Dermis microvascular lymphatic vessel endothelial cell (primary cell): ENCODE measurements at places on chromosomes 11 and 22. TPM values are rescaled to one million over a fixed set of nuclear protein-coding genes. Genes with fewer than 3 reads are reported as not detected.

CCDC87 gene
- 0.13 TPM in 2 replicates for total RNA-seq

DNA sequence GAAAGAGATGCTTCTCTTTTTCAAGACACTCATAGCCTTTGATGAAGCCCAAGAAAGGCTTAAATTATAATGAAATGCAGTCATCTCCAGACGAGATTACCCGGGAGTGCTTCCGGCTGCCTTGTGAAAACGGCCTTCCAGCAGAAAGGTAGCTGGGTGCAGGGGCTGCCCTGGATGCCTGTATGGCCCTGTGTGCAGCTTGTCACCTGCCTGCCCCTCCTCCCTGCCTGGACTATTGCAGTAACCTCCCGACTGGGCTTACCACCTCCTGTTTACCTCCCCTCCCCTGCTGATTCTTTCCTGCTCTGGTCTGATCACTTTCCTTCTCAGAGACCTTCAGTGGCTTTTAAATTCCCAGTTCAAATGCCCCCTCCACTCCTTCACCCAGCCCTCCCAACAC, 126.4 kb upstream of the SYT13 start:
- no peak for DNase-seq

- DNase-seq, result no peak
These were observed 37.7 kb downstream of the POLD3 start for GRCh38 chr11:74630043-74630442.

BID gene
- 49.7 and 63.1 TPM in 2 replicates for total RNA-seq

DNA sequence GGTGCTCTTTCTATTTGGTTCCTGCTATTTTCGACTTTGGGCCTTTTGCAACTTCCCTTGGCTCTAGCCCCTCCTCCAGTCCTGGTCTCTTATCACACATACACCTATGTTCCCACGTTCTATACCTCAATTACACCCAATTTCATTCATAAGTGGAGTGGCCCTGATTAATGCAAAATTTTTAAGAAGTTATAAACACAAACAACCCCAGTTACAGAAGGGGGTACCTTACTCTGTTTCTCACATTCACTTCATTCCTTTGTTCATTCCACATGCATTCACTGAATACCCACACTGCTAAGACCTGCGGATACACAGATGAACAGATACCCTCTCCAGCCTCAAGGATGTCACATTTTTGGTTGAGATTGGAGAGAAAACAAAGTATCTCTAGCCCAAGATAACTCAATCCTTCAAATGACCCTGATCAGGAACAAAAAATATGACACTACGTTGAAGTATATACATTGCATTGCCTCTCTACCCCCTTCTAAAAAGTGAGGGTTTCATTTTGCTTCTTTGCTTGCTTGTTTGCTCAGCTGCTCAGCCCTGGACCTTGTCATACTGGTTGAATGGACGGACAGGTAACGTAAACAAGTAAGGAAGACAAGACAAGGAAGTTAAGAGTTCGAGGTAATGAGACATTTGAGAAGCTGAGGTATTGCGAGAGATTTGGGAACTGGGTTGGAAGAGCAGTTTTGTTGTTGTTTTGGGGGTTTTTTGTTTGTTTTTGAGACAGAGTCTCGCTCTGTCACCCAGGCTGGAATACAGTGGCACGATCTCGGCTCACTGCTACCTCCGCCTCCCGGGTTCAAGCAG, 3.6 kb upstream of the VPS37C start:
- no peak for DNase-seq

GRCh38 chr22:27105142-27106025, 448.0 kb downstream of the MIAT start:
- peak; percentile 52 for DNase-seq

DNA sequence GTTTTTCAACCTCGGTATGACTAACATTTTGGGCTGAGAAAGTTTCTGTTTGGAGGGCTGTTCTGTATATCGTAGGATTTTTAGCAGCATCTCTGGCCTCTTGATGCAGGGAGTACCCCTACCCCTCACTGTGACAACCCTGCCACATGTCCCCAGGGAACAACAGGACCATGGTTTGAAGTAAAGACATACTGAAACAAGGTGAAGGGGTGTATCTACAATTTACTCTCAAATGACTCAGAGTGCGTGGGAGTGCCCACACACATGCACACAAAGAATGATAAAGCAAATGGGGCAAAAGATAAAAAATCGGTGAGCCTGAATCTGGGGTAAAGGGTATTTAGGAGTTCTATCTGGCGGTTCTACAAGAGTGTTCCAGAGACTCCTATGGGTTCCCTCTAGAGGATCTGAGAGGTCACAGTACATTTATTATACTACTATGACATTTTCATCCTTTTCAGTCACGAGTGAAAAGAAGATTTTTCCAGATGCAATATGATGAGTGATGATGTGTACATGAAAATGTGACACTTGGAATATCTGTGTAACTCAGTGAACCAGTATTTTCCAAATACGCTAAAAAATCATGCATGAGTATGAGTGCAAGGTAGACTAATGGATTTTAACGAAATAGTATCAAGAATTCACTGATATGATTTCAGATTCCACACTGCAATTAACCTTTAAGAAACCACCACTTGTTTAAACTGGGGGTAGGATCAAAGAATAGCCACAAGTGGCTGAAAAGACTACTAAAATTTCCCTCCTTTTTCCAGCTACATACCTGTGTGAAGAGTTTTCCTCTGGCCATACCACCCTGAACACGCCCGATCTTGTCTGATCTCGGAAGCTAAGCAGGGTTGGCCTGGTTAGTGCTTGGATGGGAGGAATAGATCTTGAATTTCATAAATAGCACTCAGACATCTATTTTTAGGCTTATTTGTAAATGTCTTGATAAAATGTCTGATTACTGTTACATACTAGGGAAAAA, 56.3 kb upstream of the YPEL1 start:
- DNase-seq, result no peak
